NCI-H2081 (cell line): ENCODE measurements at places on chromosomes 4 and X.

DNA sequence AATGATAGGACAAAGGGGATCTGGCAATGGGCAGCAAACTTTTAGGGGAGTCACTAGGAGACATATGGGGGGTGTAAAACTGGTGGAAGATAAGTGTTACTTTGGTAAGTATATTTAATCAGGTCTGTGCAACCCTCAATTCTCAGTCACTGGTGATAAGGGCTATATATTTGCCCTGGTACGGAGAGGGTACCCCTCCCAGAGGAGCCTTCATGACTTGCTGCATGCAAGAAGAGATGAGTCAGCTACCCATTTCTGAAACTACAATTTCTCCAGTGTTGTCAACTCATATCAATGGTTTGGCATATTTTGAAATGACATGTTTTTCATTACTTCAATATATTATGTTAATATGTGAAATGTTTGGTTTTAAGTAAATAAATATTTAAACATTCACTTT, 14.3 kb downstream of the SMARCAD1 start:
- DNase-seq = no peak

GRCh38 chr4:156949373-156949814, 22.2 kb downstream of the PDGFC start:
- no peak for DNase-seq

- DNase-seq = no peak
Measured at GRCh38 chrX:124208660-124209059, 123.8 kb upstream of the TEX13D start.

GRCh38 chr4:111957116-111957515, 188.1 kb upstream of the FAM241A start:
- no peak for DNase-seq

DNA sequence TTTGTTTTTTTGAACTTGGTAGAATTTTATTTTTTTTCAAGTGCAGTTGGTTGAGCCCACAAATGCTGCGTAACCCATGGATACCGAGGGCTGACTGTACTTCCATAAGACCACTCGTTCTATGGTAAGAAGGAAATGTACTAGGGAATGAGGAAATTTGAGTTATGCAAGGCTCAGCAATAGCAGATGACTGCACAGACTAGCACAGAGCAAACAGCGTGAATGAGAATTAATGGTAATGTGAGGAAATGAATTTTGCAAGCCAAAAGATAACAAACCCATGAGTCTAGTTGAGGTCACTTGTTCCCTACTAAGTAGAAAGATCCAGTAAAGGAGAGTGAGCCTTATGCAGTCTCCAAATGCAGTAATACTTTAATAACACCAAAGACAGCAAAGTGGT, 17.4 kb downstream of the GSPT2 start:
- DNase-seq = no peak

GRCh38 chr4:177408023-177408422, 34.2 kb downstream of the AGA start:
- DNase-seq = no peak

DNA sequence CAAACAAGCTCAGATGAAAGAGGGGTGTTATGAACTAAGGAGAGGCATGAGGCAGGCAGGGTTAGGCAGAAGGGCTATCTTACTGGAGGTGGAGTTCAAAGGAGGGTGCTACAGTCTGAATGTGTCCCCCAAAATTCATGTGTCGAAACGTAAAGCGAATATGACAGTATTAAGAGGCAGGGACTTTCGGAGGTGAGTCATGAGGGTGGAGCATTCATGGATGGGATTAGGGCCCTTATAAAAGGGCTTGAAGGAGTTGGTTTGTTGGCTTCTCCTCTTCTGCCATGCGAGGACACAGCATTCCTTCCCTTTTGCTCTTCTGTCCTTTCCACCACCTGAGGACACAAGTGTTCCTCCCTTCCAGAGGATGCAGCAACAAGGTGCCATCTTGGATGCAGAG, 22.9 kb downstream of the APLN start:
- DNase-seq = no peak

- DNase-seq = no peak
Measured at GRCh38 chr4:182927505-182927904, 10.3 kb upstream of the DCTD start.

GRCh38 chr4:67456577-67457196, 88.6 kb downstream of the CENPC start:
- DNase-seq = no peak

- no peak for DNase-seq
Measured at GRCh38 chr4:154004016-154004415, 215.1 kb upstream of the SFRP2 start.

GRCh38 chrX:119763181-119763580, 4.8 kb downstream of the SOWAHD start:
- no peak for DNase-seq

GRCh38 chrX:136525738-136526606, 6.0 kb upstream of the VGLL1 start:
- DNase-seq = no peak

DNA sequence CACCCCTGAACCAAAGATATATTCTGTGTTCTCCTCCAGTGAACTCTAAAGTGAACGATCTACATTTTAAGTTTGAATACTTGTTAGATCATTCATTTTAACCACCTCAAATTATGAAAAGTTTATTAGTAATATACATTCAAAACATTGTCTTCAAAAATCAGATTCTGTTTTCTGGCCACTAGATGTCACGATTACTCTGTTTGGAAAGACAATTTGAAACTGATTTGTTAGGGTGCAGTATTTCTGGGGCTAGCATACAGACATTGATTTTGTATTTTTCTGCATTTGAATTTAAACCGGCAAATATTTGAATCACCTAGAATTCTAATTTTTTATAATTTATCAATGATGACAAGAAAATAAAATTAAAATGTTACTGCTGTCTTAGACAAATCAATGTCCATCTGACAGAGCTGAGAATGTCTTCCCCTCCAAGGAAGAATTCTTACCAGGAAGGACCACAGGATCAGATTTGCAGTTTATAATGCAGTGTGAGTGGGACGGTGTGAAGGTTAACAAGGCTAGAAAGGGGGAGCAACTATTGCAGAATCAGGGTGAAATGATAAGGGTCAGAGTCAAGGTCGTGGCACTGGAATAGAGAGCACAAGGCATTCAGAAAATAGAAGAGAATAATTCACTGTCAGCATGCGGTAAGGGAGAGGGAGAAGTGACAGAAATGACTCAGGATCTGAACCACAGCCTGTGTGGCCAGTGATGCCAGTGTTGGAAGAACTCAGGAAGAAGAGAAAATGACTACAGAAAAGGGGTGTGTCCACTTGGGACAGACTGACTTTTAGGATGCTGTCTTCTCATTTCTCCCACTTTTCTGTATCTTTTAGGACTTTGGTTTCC, 91.6 kb downstream of the ANXA10 start:
- peak; percentile 1 for DNase-seq

DNA sequence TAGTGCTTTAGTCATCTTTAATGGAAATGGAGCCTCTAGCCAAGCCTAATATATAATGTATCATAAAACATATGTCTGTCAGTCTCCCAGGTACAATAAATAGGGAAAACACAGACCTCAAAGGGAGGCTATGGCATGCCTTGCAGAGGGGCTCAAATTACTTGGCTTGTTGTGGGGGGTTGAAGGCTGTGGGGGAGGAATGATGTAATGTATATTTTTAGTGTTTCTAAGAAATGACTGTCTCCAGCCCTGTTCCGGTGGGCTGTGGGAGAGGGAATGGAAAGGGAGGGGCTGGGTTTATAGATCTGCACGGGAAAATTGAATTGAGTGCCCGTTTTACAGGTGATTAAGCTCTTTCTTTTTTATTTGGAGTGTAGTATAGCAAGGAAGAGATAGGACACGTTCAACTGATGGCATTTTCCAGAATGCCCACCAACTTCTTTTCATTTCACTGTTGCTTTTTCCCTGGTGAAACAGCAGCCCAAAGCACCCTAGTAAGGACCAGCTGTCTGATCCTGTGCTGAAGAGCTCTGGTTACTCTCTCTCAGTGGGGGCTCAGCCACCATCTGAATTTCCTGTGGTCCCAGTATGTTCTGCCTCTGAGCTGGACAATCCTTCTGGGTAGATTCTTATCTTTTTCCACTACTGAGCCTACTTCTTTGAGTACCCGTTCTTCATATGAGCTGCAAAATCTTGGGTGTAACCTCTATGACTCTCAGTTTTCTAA, 220.7 kb upstream of the CASK start:
- DNase-seq = no peak

- DNase-seq = no peak
Measured at GRCh38 chrX:50671661-50672060, 142.3 kb downstream of the SHROOM4 start.

- DNase-seq = no peak
Measured at GRCh38 chrX:115625572-115626301, 64.8 kb downstream of the PLS3 start.

DNA sequence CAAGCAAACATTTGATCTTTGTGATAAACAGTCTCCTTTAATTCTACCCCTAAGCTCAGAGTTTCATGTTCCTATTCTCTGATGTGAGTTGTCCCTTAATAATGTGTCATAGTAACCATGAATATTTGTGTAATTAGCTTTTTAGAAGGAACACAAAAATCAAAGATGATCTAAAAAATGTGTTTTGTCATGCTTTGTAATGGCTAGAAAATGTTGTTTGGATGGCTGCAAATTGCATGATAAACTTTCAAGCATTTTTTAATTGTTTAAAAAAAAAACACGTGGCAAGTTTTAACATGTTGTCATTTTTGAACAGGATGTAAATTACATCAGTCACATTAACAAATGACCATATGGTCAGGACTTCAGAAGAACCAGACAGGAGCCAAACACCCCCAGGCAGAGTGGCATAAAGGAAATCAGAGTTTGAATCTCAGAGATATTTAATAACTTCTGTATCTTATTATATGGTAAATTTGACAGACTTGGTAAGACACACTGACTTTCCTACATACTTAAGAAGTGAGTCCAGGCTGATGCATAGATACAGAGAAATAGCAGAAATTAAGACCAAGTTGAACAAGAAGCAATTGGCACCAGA, 223.9 kb upstream of the VEGFC start:
- DNase-seq = no peak

DNA sequence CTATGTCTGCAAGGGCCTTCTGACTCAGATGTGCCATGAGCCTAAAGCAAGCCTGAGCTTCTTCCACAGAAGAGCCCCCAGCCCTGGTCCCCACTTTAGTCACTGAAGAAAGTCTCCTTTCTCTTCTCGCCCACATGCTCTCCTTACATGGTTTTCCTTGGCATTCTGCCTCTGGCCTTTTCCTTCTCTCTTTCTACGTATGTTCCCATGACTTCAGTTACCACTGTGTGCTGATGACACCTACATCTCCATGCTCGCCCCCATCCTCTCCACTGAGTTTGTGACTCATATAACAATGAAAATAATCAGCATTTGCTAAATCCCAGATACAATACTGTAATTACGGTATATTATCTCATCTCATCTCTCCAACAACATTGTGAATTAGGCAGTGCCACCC, 149.3 kb downstream of the AMMECR1 start:
- DNase-seq = no peak

- no peak for DNase-seq
Measured at GRCh38 chr4:26199596-26199995, 121.2 kb upstream of the RBPJ start.

GRCh38 chr4:165308166-165308565, 19.3 kb upstream of the MSMO1 start:
- no peak for DNase-seq

DNA sequence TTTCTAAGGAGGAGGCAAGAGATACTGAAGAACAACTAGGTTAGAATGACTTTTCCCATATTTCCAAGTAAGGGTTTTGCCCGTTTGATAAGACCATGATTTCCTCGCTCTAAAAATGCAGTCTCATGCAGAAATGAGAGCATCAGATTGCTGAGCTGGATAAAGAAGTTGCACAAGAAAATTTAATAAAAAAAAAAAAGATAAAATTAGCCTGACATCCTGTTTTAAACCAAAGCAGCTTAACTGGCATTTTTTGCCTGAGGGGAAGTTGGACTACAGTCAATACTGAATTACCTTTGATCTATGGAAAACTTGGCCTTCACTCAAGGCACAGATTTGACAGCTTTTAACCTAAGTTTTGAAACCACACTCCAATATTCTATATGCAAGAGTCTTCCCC, 208.4 kb downstream of the GASK1B start:
- DNase-seq = no peak

- no peak for DNase-seq
Measured at GRCh38 chr4:167890226-167890625, 202.1 kb upstream of the ANXA10 start.

GRCh38 chrX:126164226-126164625, 1.9 kb downstream of the DCAF12L2 start:
- no peak for DNase-seq

DNA sequence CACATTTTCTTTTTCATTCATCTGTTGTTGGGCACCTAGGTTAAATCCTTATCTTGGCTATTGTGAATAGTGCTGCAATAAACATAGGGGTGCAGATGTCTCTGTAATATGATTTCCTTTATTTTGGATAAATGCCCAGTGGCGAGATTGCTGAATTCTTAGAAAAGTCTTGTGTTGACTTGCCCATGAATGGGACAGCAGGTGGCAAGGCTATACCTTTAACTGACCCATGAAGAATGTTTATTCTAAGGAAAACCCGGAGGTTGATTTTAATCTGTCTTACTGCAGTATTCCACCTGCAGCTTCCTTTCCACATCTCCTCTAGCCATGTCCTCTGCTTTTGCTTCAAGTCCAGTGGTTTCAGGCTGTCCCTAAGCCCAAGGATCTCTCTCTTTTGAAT, 220.6 kb downstream of the SNCA start:
- no peak for DNase-seq

GRCh38 chr4:173386751-173387150, 12.2 kb downstream of the SCRG1 start:
- DNase-seq = no peak

DNA sequence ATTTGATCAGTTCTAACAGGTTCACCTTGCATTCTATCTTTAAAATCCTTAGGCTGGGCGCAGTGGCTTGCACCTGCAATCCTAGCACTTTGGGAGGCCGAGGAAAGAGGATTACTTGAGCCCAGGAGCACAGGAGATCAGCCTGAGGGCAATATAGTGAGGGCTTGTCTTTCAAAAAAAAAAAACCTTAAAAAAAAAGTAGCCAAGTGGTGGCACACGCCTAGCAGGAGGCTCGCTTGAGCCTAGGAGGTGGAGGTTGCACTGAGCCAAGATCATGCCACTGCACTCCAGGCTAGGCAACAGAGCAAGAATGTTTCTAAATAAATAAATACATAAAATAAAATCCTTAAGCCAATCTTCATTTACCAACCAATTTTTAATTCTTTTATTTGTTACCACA, 75.6 kb downstream of the PRSS12 start:
- DNase-seq = no peak

- no peak for DNase-seq
Measured at GRCh38 chrX:542179-542578, 88.4 kb upstream of the SHOX start.

GRCh38 chr4:6222761-6223292, 22.5 kb upstream of the JAKMIP1 start:
- DNase-seq = peak; percentile 58
